Fibroblast of skin of right biceps (primary cell): ENCODE measurements at places on chromosomes 1 and 21.

DNA sequence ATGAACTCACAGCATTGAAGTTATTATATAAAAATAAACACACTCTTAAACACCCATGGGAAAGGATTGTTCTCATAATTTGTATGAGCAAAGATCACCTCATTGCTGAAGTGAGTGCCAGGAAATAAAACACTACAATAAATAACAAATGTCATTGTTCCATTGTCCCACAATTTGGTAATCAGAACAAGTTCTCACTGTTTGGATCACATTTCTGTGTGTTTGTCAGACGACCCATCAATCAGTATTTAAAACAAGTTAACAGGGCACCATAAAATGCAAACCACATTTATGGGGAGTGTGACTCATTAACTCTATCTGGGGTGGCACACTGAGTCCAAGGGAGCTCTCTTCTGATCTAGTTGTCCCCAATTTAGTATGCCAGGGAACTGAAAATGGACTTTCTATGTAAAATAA is 124.5 kb downstream of the PTPRC start:
- DNase-seq, result peak; percentile 18

DNA sequence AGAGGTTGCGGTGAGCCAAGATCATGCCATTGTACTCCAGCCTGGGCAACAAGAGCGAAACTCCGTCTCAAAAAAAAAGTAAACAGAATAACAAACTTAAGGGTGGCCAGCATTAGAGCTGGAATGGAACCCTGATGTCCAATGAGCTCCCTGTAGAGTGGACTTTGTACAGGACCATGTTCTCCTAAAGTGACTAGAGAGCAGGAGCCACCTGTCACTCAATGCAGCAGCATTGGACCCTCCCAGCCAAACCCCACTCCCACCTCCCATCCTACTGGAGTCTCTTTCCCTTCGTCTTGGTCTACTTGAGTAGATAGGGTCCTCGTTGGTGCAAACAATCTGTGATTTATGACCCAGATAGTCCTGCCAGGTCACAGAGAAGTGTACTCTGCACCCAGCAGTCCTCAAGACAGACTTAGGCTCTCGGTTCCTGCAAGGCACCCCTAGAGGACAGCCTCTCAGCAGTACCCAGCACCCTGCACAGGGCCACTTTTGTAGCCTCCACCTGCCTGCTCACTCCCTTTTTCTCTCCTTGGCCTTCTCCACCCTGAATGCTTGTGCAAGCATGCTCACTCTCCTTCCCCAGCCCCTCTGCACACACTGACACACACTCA is 69.2 kb upstream of the ZNF281 start:
- no peak for DNase-seq

DNA sequence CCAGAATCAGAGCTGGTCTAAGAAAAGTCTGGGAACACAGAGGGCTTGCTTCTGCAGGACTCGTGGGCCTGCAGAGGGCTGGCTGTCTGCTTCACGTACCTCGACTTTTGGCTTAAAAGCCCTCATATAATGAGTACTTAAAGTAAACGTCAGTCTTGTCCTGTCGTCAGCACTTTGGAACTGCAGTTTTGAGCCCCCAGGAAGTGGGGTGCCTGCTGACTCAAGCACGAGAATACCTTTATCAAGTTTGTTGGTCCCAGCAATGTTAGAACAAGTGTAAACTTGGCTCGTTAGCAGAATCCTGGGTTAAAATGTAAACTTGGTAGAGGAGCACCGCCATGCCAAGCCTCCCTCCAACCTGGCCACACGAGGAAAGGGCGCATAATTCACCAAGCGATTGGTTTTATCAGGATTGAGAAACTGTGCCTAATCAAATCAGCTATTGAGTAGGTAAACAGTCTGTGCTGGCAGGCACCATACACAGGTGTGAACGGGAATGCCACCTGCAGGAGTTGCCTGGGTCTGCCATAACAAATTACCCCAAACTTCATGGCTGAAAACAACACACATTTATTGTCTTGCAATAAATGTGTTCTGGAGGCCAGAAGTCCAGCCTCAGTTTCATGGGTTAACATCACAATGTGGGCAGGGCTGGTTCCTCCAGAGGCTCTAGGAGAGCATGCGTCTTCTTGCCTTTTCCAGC is 45.0 kb upstream of the FHAD1 start:
- DNase-seq, result no peak

DNA sequence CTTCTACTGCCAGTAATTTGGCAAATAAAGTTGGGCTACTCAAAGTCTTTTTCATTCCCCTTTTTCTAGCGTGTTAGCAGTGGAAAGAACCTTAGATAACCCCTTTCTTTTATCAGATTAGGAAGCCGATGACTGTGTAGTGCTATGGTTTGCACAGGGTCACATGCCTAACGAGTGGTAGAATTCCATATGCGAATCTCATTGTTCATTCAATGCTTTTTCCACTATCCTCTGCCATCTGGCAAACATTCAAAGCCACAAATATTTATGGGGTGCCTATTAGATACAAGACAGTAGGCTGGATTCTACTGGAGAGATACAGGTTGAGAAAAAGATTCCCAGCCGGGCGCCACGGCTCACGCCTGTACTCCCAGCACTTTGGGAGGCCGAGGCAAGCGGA is 14.9 kb upstream of the IER5 start:
- peak; percentile 96 for DNase-seq

- DNase-seq, result no peak
Measured at GRCh38 chr1:185063719-185064118, 18.4 kb downstream of the RNF2 start.

DNA sequence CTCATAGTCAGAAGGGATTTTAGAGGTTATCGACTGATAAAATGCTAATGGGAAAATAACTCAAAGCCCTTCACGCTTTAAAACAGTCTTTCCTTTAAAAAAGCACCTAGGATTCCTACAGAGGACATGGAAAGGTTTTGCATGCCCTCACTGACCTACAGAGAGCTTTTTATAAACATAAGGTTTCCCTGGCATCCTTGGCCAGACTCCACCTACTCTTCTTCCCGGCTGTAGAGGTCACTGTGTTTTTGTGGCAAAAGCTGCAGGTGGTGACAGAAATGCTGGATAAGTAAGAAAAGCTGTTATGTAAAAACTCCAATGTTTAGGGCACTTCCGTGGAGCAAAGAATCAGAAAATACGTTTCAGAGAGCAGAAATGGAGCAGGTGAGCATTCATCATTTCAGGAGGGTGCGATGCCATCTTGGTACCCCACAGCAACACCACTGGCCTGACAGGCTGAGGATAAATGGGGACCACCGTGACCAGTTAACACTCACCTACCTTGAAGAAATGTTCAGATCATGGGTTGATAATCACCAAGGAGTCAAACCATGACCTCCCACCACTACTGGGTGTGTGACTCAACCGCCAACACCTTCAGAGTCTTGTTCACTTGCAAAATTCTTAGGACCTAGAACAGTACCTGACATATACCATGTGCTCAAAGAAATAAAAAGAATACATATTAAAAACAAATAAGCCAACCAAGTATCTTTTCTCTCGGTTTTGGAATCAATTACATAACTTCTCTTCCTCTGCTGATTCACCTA is 46.6 kb downstream of the SSBP3 start:
- DNase-seq, result no peak

- DNase-seq, result peak; percentile 21
Measured at GRCh38 chr21:39353295-39353694, 4.4 kb upstream of the HMGN1 start.

DNA sequence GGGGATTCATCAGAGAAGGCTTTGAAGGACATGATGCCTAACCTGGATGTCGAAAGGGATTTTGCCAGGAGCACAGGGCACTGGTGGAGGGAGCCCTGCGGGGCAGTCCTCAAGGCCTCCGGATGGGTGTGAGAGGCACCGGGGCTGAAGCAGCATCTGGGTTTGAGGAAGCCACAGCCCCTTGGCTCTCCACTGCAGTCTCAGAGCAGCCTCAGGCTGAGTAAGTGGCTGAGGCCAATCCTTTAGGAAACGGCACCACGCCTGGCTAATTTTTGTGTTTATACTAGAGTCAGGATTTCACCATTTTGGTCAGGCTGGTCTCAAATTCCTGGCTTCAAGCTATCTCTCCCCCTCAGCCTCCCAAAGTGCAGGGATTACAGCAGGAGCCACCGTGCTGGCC is 12.0 kb downstream of the ERVH48-1 start:
- DNase-seq, result no peak

DNA sequence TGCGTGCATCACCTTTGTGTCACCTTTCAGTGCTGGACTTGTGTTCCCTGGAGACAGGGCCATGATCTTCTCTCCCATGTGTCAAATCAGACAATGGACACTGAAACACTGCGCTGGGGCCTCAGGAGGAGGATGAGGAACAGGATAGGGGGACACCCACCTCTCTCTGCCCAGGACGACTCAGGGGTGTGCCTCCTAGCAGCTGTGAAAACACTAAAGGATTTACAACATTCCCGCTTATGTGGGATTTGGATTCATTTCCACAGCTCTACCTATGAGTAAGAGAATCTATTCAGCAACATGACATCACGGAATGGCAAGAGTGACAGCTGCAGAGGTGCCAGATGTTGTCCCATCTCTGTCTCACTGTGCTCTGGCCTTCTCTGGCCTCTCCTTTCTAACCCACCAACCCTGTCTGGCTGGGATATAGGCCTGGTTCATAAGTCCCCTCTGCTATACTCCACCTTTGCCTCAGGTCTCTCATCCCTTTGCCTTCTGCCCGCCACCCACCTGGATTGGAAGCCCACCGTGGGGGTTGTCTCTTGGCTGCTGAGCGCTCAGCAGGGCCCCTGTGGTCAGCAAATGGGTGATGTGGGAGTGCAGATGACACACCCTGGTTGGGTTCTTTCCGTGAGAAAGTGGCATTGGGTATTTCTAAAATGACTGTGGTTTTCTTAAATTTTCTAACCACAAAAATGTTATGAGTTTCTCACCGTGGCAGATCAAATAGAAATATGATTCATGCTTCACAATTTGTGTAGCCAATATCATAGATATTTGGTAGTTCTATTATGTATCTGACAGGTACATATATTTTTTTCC is 47.1 kb upstream of the TLR5 start:
- peak; percentile 64 for DNase-seq

DNA sequence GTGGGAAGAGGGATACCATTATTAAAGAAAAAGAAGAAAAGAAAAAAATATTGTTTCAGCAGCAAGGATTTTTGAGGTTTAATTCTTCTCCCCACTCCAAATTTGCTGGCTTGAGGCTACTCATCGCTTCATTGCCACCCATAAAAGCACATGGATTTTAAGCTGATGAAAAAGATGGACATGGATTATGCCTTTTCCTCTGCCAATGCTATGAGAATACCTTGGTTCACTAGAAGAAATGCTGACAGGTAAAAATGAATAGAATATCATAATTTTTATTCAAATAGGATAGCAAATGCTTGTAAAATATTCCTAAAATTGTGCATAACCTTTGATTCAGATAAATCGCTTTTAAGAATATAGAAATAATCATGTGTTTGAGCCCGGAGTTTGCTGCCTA is 289.7 kb upstream of the DPYD start:
- DNase-seq, result no peak

- no peak for DNase-seq
Measured at GRCh38 chr1:196308176-196308575, 300.1 kb downstream of the KCNT2 start.

DNA sequence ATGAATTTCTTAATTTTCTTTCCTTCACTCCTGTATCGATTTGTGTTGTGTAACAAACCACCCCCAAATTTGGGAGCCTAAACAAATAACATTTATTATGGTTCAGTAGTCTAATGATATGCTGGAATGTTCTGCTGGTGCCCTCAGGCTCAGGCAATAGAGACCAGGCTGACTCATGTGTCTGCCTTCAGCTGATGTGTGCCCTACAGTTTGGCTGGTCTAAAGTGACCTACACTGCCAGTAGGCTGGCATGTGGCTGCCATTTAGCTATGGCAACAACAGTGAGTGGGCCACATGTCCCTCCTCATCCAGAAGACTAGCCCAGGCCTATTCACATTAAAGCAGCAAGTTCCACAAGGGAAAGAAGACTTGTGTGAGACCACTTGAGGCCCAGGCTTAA is 115.8 kb downstream of the PTPRC start:
- DNase-seq, result no peak

- peak; percentile 4 for DNase-seq
Measured at GRCh38 chr1:20936216-20936615, 149.1 kb upstream of the HP1BP3 start.

DNA sequence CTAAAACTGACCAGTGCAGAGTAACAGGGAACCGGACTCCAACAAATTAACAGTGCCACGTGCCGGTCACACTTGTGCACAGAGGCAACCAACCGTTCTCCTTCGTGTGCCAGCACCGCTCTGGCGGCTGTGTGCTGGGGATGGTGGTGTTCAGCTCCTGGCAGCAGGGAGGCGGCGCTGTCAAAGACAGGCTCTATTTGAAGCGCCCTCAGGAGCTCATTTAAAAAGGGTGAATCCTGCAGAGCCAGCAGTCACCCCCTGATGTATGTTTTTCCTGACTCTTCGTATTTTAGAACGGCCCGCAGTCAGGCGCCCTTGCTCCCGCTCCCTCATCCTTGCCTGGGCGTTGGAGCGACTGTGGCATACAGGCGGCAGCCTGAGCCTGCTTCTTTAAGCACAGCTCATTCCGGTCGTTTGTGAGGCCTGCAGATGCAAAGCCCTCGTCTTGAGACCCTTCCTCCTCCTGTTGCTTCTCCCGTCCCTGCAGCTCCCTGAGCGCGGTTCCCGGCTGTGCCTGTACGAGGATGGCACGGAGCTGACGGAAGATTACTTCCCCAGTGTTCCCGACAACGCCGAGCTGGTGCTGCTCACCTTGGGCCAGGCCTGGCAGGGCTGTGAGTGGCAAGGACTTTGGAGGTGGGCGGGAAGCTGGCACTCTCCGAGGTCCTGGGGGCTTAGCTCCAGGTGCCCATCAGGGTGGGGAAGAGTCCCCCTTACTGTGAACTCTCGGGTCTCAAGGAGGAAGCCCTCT is 1.1 kb downstream of the DFFB start:
- peak; percentile 34 for DNase-seq

DNA sequence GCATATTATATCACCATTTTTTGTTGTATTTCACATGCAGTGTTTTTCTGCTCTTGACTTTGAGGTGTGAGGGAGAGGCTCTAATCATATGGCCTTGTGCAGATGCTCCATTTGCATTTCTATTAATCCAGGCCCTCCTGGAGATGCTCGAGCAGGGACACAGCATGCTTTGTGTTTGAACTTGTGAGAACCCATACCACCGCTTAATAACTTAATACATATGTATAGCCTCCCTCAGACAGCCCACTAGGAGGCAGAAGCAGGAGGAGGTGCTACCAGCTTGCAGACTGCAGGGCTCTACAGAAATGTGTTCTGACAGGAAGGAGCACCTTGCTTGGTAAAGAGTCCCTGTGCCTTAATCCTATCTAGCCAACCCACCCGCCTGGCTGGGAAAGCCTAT is 155.2 kb downstream of the BARHL2 start:
- DNase-seq, result no peak
